ENCODE measurements at places on chromosomes 4 and X.

DNA sequence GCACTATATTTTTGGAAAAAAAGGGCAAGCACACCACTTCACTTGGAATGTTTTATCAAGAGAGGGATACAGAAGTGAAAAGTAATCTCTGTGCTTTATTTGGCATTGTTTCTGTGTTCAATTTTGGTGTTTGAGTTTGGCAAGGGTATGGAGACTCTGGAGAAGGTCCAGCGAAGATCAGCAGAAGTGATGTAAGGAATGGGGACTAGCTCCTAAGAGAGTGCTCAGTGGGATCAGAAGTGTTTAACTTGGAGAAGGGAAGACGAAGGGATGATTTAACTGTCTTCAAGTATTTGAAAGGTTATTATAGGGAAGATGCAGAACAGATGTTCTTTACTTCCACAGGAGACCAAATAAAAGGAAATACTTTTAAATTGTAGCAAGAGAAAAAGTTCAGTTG lies 74.3 kb downstream of the CFAP299 start:
- no peak for DNase-seq

- no peak for DNase-seq
Measured at GRCh38 chr4:52535793-52536192, 123.3 kb downstream of the USP46 start.

- no peak for DNase-seq
Measured at GRCh38 chr4:126991965-126992364, 640.8 kb upstream of the INTU start.

- DNase-seq: no peak
Measured at GRCh38 chr4:107120661-107121060, 84.5 kb upstream of the DKK2 start.

DNA sequence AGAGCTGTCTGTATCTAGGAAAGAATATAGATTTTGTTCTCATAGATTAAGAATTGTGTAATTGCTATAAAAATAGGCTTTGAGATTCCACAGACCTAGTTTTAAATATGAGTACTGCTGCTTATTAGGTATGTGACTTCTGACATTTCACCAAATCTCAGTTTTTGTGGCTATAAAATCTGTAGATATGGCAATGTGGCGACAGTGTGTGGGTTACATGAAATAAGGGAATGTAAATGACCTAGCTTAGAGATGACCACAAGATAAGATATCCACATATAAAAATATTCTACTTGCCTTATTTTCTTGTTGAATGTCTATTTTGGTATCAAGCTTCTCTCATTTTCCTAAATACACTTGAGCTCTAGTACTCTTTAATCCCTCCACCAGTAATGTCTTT lies 193.8 kb downstream of the UNC5C start:
- no peak for DNase-seq

GRCh38 chr4:152357206-152357605 lies 178.7 kb downstream of the FBXW7 start:
- DNase-seq: no peak

Data from NCI-H1105 (cell line).